Activated T-cell treated with anti-CD3 and anti-CD28 coated beads, Interleukin-2, amount 50 U/mL, for 72 hours (primary cell): ENCODE measurements at places on chromosomes 16 and 17.
A peak's percentile ranks its signal among the peaks of the same experiment; 100 is the strongest.

- no peak for DNase-seq
Observed at GRCh38 chr16:65342231-65342866, 220.5 kb upstream of the CDH11 start.

DNA sequence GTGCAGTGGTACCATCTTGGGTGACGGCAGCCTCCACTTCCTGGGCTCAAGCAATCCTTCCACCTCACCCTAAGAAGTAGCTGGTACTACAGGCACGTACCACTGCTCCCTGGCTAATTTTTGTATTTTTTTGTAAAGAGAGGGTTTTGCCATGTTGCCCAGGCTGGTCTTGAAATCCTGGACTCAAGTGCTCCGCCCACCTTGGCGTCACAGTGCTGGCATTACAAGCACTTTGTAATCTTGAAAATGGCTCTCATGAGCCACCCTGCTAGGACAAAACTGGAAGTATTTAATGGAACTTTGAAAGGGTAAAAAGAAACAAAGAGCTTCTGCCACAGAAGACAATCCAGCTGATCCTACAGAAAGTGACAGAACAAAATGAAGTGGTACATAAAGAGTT lies 9.2 kb downstream of the SUMO2 start:
- DNase-seq, result no peak

- peak; percentile 49 for DNase-seq
Observed at GRCh38 chr16:2512735-2513404, 882 bp upstream of the ATP6V0C start.

DNA sequence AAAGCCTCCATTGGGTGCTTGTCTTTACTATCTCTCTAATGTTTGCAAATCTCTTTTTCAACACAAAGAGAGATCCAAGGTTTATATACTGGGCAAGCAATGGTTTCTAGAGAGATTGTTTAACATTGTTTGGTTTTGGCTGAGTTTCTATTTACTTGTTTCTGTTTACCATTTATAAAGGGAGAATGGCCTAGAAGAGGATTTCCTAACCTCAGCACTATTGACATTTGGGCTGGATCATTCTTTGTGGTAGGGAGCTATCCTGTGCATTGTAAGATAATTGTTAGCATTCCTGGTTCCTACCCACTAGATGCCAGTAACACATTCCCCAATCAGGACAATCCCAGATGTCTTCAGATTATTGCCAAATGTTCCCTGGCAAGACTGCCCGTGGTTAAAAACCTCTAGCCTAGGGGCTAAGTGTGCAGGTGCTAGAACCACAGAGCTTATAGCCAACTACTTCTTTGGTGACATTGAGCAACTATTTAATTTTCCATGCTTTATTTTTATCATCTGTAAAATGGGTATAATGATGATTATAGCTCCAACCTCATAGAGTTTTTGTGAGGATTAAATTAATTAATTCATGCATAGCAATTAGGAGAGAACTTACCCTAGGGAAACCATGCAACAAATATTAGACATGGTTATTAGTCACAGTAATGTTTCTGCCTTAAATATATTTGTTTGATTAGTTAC lies 413.9 kb upstream of the MAF start:
- DNase-seq, result no peak
